PC-9 (cell line): ENCODE measurements at places on chromosomes 12 and 14. TPM values are rescaled to one million over a fixed set of nuclear protein-coding genes. Genes with fewer than 3 reads are reported as not detected.

DNA sequence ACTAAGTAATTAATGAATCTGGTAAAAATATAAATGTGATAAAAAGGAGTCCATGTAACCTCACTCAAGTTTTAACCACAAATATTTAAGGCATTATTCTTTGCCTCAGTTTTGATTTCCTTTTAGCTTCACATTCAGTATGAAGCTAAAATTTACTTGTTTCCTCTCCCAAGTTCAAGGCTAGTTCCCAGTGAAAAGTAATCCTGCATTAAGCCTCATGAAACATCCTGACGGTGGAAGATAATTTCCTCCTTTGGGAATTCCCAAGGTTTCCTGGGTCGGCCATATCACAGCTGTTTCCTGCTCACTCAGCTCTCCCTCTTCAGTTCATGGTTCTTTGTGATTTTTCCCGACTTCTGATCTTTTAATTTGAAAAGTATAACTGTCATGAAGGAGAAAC, 1256.8 kb upstream of the FLRT2 start:
- no peak for DNase-seq
- H3K4me1 ChIP-seq = no peaks in the 10 kb centered on the region
- no peak overlapping the region for H3K27ac ChIP-seq
- H3K4me3 ChIP-seq = no peak overlapping the region
- H3K36me3 ChIP-seq = no peaks in the 10 kb centered on the region

- no peaks in the 10 kb centered on the region for H3K36me3 ChIP-seq
- DNase-seq = peak; percentile 78
- H3K27ac ChIP-seq = no peak overlapping the region
- H3K27me3 ChIP-seq = peaks cover 37% of the 10 kb centered on the region
- no peaks in the 10 kb centered on the region for H3K4me1 ChIP-seq
Measured at GRCh38 chr14:76872796-76873432, 46.7 kb downstream of the LRRC74A start.

Gene LRRC74A
- not detected in 2 replicates for total RNA-seq

Gene WSCD2
- not detected in 2 replicates for total RNA-seq

- peaks cover 19% of the 10 kb centered on the region for H3K4me1 ChIP-seq
- H3K36me3 ChIP-seq = no peaks in the 10 kb centered on the region
- no peak overlapping the region for H3K27ac ChIP-seq
- no peaks in the 10 kb centered on the region for H3K27me3 ChIP-seq
- no peak for DNase-seq
Measured at GRCh38 chr14:23572836-23573235, 5.2 kb upstream of the AP1G2 start.

Gene KCNK10
- not detected in 2 replicates for total RNA-seq

DNA sequence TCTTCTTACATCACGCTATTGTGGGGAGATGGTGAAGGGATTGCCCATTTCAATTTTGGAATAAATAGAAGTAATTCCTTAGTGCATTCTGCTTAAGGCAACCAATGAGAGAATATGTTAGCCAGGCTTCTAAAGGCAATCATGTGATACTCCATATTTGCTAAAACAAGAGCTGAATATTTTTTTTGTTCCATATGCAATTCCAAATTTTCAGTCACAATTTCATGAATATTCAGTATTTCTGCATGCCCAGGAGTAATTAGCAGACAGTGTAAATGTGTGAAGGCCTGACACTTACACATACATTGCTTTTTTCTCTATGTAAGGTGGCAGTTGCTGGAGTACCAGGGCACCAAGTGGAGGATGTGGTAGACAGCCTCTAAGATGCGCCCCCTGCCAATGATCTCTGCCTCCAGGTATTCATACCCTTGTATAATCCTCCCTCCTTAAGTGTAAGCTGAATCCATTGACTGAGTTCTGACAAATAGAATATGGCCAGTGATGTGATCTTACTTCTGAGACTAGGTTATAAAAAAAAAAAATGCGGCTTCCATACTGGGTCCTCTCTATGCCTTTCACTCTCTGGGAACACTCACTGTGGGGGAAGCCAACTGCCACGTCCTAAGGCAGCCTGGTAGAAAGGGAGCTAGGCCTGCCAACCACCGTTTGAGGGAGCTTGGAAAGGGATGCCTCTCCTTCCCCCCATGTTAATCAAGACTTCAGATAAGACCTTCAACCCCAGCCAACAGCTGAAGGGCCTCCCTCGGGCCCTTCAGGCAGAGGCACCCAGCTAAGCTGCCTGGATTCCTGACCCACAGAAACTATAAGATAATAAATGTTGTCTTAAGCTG, 62.7 kb upstream of the PTGR2 start:
- no peaks in the 10 kb centered on the region for H3K36me3 ChIP-seq
- peak overlapping the region; percentile 59 for H3K27ac ChIP-seq
- no peak for DNase-seq
- no peaks in the 10 kb centered on the region for H3K27me3 ChIP-seq

DNA sequence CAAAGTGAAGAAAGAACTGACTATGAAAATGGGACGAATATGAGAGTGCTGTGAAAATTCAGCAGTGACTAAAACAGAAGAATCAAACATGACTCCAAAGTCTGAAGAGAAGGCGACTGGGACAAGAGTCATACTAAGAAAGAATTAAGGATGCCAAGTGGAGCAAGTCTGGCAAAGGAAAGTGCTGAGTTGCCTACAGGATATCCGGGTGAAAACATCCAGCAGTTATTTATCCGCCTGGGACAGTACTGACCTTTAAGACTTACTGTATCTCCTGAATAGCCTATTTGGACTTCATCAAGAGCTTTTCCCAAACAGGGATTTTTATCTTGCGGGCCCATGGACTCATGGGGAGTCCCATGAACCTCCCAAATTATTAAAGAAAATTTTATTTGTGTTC, 41.1 kb downstream of the KICS2 start:
- H3K27me3 ChIP-seq = no peaks in the 10 kb centered on the region
- peak; percentile 46 for DNase-seq
- peak overlapping the region; percentile 3; the same call in 1 of the 2 replicates for H3K4me3 ChIP-seq
- peaks cover 43% of the 10 kb centered on the region for H3K4me1 ChIP-seq

DNA sequence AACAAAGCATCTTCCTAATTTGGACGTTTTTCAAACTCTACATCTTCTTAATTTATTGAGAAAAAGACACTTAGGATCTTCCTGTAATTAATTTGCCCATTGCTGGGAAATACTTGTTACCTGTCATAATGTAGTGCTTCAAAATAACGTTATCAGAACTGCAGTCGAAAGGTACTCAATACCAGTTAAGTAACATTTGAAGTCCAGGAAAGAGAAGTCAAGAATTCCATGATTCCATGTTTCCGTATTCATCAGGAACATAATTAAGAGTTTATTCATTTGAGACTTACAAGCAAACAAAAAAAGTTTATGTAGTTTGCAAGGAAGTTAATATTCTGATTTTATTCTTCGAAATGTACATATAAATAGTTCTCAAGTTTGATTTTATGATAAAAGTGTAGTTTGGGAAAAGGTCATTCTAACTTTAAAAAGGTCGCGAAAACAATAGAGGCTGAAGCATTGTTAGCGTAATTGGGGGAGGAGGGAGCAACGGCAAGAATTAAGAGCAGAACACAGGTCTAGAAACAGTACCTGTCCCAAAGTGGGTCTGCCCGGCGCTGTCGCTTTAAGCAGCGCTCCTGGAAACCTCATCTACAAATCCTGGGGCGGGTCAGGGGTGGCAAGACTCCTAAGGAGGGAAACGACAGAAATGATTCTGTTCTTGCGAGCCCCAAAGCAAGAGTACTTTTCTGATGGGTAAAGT, 1.2 kb upstream of the KCNMB4 start:
- H3K27ac ChIP-seq = no peak overlapping the region
- DNase-seq = no peak
- peaks cover 17% of the 10 kb centered on the region for H3K4me1 ChIP-seq
- H3K27me3 ChIP-seq = no peaks in the 10 kb centered on the region
- H3K36me3 ChIP-seq = no peaks in the 10 kb centered on the region
- H3K4me3 ChIP-seq = peak overlapping the region; percentile 66

DNA sequence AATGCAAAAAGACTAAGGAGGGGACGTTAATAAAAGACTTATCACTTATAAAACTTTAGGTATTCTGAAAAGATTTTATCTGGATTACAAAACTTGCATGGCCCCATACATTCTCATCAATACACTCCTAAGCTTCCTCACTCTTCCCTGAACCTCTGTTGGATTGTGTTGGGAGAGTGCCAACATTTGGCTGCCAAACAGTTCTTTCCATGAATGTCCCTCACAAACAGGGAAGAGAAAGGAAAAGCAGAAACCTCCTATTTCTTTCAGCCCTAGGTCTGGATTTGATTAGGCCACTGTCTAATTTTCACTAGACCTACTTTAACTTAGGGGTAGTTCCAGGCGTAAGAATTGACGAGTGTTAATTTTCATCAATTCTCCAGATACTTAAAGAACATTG, 11.7 kb downstream of the PTHLH start:
- H3K27me3 ChIP-seq = no peaks in the 10 kb centered on the region
- H3K4me3 ChIP-seq = no peak overlapping the region
- no peaks in the 10 kb centered on the region for H3K36me3 ChIP-seq
- DNase-seq = no peak
- H3K27ac ChIP-seq = no peak overlapping the region
- H3K4me1 ChIP-seq = peaks cover 11% of the 10 kb centered on the region

DNA sequence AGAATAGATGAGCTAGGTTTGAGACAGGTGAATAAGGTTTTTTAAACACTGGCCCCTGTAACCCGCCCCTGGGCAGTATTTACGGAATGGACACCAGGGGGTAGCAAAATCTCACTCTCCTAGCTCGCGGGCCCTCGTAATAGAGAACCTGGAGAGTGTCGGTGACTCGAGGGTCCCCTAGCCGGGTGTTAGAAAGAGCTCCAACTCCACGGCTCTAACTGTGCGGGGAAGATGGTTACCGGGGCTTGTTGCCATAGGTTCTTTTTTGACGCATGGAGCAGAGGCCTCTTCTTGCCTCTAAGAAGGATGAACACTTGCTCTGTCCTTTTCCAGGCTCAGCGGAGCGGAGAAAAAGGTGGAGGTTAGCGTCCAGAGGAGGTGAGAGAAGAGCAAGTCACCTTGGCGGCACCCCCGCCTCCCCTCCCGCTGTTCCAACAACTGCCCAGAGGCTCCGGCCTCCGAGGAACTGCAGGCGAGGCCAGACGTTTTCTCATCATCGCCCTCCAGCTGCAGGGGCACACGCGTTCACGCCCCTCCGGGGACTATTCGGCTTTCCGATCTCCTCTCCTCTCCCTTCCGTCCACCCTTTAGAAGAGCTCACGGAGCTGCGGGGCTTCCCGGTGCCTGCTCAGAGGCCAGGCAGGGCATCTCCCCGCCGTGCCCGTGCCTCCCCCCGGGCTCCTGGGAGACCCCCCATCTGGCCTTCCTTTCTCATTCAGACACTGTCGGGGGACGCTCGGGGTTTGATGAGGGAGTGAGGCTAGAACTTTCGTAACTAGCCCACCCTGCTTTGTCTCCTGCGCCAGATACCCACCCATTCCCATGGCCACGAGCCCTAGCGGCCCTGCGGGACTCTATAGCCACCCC, 1.4 kb upstream of the ARHGEF40 start:
- no peaks in the 10 kb centered on the region for H3K4me1 ChIP-seq
- no peak overlapping the region for H3K27ac ChIP-seq
- no peaks in the 10 kb centered on the region for H3K36me3 ChIP-seq
- DNase-seq = peak; percentile 44
- no peak overlapping the region for H3K4me3 ChIP-seq
- H3K27me3 ChIP-seq = no peaks in the 10 kb centered on the region; the same call in none of the 2 replicates

DNA sequence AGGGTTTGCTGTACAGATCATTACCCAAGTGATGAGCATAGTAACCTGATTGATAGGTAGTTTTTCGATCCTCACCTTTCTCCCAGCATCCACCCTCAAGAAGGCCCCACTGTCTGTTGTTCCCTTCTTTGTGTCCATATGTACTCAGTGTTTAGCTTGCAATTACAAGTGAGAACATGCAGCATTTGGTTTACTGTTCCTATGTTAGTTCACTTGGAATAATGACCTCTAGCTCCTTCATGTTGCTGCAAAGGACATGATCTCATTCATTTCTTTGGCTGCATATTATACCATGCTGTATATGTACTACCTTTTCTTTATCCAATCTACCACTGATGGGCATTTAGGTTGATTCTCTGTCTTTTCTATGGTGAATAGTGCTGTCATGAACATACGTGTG, 181.6 kb upstream of the FOXG1 start:
- no peak overlapping the region for H3K4me3 ChIP-seq
- no peaks in the 10 kb centered on the region for H3K4me1 ChIP-seq
- no peak overlapping the region for H3K27ac ChIP-seq
- DNase-seq = no peak
- no peaks in the 10 kb centered on the region for H3K36me3 ChIP-seq

Gene LYZ
- not detected in 2 replicates for total RNA-seq

- no peaks in the 10 kb centered on the region for H3K27me3 ChIP-seq
- peak within 1 kb of the TSS; percentile 56 for H3K27ac ChIP-seq
- DNase-seq = peak; percentile 89
- peaks cover 21% of the 10 kb centered on the region for H3K4me1 ChIP-seq
- no peaks in the 10 kb centered on the region for H3K36me3 ChIP-seq
- peak within 1 kb of the TSS; percentile 69 for H3K4me3 ChIP-seq
Measured at GRCh38 chr12:75390899-75391538, at the start of gene GLIPR1L2. TSS of gene GLIPR1L2 (plus strand) at chr12:75391089. CDS start at chr12:75391117, 28 bp downstream.

- no peak overlapping the region for H3K4me3 ChIP-seq
- no peaks in the 10 kb centered on the region for H3K36me3 ChIP-seq
- no peak for DNase-seq
- H3K4me1 ChIP-seq = peaks cover 21% of the 10 kb centered on the region
- H3K27me3 ChIP-seq = no peaks in the 10 kb centered on the region
- H3K27ac ChIP-seq = no peak overlapping the region
Measured at GRCh38 chr12:125129179-125129571, 63.9 kb downstream of the AACS start.

- H3K4me1 ChIP-seq = peaks cover 18% of the 10 kb centered on the region
- H3K4me3 ChIP-seq = no peak overlapping the region
- no peak overlapping the region for H3K27ac ChIP-seq
- DNase-seq = no peak
- H3K27me3 ChIP-seq = no peaks in the 10 kb centered on the region
Measured at GRCh38 chr12:56346675-56347074, 8.0 kb downstream of the IL23A start.

GRCh38 chr14:90811641-90812040, 4.6 kb downstream of the TTC7B start:
- H3K27ac ChIP-seq = no peak overlapping the region
- H3K27me3 ChIP-seq = no peaks in the 10 kb centered on the region
- no peaks in the 10 kb centered on the region for H3K4me1 ChIP-seq
- H3K4me3 ChIP-seq = no peak overlapping the region

DNA sequence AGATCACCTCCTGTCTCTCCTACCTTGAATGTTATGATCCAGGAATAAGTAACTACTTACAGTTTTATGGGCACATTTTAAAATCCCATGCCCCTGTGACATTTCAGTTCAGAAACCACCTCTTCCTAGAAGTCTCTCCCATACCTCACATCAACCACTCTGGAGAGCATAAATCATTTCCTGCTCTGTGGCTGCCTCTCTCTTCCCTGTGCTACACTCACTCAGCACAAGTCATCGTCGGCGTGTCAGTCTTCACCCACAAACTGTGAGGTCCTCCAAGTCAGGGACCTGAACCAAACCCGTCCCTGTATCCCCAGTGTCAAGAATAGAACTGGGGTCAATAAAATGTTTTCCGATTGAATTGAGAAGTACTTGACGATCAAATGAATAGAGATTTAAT, 863.3 kb downstream of the BCL11B start:
- no peaks in the 10 kb centered on the region for H3K36me3 ChIP-seq
- no peaks in the 10 kb centered on the region for H3K27me3 ChIP-seq
- DNase-seq = no peak
- H3K27ac ChIP-seq = no peak overlapping the region
- no peak overlapping the region for H3K4me3 ChIP-seq

- peaks cover 17% of the 10 kb centered on the region; the same call in 1 of the 2 replicates for H3K36me3 ChIP-seq
- no peaks in the 10 kb centered on the region for H3K27me3 ChIP-seq
- H3K27ac ChIP-seq = no peak overlapping the region
- H3K4me1 ChIP-seq = no peaks in the 10 kb centered on the region
Measured at GRCh38 chr12:132061641-132062430, 82.3 kb downstream of the DDX51 start.

- H3K36me3 ChIP-seq = no peaks in the 10 kb centered on the region
- peaks cover 3% of the 10 kb centered on the region; the same call in 1 of the 2 replicates for H3K27me3 ChIP-seq
- H3K27ac ChIP-seq = no peak overlapping the region
- DNase-seq = no peak
- no peaks in the 10 kb centered on the region for H3K4me1 ChIP-seq
- H3K4me3 ChIP-seq = no peak overlapping the region
Measured at GRCh38 chr12:115201966-115202365, 518.0 kb upstream of the TBX3 start.
